ENCODE measurements at places on chromosomes 2 and 18.

GRCh38 chr2:68992933-68993332 is 18.5 kb downstream of the GKN1 start:
- DNase-seq: no peak

- no peak for DNase-seq
Measured at GRCh38 chr2:239589833-239590232, 189.0 kb upstream of the HDAC4 start.

GRCh38 chr2:218856167-218856895 is 3.3 kb upstream of the WNT6 start:
- DNase-seq: no peak

DNA sequence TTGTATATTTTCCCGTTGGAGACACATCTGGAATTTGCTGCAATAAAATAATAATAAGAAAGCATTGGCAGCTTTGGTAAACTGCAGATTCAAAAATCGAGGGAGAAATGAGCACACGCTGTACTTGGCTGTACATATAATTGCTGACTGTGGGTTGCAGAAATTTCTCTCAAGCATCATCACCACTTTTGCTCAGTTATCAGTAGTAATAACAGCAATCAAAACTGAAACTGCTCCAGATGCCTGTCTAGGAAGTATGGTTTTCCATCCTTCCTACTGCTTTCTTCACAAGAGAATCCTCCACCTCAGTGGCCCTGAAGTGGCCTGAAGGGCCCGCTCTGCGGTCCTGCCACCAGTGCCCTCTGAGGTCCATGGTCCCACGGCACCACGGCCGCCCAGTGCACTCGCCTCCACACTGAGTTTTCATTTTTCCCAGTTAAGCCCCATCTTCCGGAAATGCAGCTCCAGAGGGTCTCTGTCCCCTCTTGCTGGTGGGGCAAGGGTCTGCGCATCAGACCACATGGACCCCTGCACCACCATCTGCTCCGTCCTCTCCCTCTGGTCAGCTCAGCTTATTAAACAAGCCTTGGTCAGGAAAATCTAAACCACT is 3.9 kb downstream of the DUSP28 start:
- DNase-seq: no peak

DNA sequence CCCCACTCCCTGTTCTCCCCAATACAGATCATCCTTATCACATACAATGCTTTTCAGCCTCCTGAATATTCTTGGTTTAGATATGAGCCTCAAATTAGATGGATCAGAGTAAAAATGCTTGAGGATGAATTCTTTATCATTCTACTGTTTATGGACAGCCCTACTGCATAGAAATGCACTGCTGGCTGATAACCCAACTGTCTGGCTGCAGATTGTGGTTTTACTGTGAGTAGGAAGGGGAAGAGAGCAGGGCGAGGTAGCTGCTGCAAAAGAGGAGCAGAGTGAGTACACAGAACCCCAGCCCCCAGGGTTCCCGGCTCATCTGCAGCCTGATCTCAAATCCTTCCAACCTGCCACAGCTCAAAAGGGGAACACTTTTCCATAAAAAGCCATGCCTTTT is 29.4 kb upstream of the NCOA1 start:
- DNase-seq: peak; percentile 47

- DNase-seq: no peak
Measured at GRCh38 chr2:223735035-223735640, 102.2 kb downstream of the AP1S3 start.

DNA sequence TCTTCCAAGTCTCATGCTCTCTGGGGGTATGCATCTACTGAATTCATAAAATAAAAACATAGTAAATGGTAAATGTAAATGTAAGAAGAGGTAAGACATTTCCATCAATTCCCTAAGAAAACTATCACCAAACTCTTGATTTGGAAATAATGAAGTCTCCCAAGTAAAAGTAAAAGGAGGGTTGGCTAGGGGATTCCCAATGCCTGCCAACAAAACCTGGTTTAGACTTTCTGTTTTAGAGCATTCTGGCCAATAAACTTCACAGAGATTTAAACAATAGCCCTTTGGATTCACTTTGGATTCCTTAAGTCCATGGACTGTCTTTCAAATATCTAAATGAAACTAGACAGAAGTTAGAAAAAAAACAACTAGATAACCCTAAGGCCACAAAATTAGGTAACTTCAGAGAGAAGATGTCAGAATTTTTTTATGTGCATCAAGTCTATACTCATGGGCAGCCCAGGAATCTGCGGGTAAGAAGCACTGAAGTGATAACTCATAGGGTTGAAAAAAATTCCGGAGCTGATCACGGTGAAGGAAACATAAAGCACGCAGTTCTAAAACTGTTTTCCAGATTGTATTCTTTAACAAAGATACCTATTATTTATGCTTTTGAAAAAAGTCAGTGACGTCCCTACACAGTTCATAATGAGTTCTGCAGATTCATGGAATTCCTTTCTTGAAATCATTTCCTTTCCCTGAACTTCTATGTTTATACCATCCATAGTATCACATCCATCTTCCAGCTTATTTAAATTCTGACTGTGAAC is 263.6 kb downstream of the AFF3 start:
- no peak for DNase-seq

- DNase-seq: no peak
Measured at GRCh38 chr2:134217351-134217750, 36.5 kb upstream of the MGAT5 start.

DNA sequence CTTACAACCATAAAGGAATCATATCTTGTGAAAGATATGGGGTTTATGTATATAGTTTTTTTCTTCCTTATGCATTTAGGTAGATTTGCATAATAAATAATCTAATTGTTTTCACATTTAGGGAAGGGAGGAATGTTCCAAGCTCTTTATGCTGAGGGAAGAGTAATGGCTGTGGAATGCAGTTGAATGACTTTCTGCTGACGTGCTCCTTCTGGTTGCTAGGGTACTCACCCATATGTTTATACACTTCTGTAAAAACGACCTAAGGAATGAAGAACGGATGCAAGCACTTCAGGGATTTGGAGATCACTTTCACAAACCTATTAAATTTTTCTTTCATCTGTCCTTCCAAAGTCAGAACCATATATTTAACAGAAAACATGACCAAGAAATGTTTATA is 29.2 kb upstream of the PPP4R1 start:
- no peak for DNase-seq

- DNase-seq: no peak
Measured at GRCh38 chr2:241188361-241189092, at the start of gene ANO7. ANO7 (plus strand) TSS chr2:241188677; CDS start chr2:241190064, 1,387 bp downstream.

- no peak for DNase-seq
Measured at GRCh38 chr18:33805592-33805991, 227.6 kb downstream of the ASXL3 start.

DNA sequence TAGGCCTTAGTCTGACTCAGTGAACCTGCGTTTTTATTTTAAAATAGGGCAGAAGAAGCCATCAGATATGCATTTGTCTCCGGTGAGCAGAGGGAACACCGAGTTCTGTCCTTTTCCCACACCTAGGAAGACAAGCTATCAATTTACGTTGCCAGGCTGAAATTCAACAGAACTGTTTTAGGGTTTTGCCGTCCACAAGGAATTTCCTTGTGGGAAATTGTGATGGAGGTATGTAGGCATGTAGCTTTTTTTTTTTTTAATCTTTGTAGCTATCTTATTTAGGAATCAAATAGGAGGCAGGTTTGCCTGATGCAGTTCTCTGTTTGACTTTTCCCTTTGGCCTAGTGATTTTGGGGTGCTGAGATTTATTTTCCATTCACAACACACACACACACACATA is 62.0 kb upstream of the ASAP2 start:
- DNase-seq: no peak

DNA sequence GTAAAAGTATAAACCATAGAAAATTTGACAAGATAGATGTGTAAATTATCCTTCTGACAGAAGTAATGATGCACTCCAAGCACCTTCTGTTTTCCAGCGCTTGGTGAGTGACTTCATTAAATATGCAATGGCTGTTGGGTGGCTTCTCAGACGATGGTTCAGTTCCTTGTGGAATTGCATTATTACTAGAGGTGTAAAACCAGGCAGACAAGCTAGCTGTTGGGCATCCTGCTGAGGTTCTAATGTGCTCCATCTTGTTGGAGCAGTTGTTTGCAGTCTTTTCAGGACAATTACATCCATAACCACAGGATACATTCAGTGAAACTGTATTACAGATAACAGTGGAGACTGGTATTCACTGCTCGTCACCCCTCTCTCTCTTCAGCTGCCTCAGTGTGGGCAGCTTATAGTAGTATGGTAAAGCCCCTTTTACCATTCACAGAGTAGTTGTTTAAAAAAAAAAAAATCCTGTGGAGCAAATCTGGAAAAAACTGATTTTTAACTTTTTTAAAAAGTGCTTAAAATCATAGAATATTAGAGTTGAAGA is 143.5 kb downstream of the AGPS start:
- DNase-seq: no peak

GRCh38 chr2:129862668-129863067 is 116.8 kb upstream of the RAB6C start:
- DNase-seq: no peak

- no peak for DNase-seq
Measured at GRCh38 chr2:68251855-68252399, 405 bp downstream of the PPP3R1 start.

GRCh38 chr2:27494284-27494943 is 586 bp downstream of the FNDC4 start:
- DNase-seq: no peak

- DNase-seq: no peak
Measured at GRCh38 chr2:186059096-186059495, 320.5 kb downstream of the FSIP2 start.

DNA sequence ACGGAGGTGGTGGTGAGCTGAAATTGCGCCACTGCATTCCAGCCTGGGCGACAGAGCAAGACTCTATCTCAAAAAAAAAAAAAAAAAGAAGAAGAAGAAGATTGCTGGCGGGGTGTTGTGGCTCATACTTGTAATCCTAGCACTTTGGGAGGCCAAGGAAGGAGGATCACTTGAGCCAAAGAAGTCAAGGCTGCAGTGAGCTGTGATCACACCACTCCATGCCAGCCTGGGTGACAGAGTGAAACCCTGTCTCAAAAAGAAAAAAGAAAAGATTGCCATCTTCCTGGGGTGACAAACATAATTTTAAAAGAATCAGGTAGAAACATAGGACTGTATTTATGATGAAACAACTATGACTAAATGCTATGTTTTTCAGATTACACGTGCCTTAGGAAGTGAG is 55.1 kb upstream of the EML4 start:
- DNase-seq: no peak

DNA sequence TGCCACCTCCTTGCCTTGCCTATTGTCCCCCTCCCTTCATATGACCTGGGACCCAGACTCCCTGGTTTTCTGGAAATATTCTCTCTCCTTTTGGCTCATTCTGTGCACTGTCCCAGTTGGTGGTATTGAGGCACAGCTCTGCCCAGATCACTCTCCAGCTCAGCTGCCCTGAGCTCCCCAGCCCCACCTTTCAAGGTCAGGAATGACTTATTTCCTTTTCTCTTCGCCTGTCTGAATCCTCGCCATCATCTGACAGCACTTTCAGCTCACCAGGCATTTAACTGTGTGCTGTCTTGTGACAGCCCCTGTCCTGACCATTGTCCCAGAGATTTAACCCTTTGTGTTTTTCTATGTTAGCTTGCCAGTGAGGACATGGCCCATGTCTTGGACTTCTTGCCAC is 133.0 kb downstream of the MSH2 start:
- no peak for DNase-seq

DNA sequence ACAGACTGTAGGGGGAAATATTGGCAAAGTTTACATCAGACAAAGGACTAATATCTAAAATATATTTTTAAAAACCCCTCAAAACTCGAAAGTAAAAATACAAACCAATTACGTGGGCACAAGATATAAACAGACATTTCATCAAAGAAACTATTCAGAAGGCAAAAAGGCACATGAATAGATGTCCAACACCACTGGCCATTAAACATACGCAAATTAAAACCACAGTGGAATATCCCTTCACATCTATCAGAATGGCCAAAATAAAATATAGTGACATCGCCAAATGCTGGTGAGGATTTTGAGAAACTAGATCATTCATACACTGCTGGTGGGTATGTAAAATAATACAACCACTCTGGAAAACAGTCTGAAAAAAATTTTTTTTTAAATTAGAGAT is 30.6 kb upstream of the PAPOLG start:
- no peak for DNase-seq

DNA sequence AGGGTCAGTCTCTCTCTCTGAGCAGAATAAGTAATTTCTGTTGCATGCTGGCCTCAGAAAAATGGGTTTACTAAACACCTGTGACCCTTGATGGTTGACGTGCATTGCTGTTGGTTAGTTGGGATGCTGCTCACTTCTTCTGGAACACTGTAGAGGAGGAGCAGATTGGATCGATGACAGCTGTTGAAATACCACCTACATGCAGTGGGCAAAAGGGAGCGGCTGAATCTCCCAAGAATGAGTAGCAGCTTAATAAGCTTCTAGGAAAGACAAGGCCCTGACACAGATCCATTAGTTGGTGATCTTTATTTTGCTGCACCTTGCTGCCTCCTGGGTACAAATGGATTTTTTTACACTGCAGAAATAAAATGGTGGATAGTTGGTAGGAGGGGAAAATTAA is 43.2 kb downstream of the KDM3A start:
- no peak for DNase-seq

DNA sequence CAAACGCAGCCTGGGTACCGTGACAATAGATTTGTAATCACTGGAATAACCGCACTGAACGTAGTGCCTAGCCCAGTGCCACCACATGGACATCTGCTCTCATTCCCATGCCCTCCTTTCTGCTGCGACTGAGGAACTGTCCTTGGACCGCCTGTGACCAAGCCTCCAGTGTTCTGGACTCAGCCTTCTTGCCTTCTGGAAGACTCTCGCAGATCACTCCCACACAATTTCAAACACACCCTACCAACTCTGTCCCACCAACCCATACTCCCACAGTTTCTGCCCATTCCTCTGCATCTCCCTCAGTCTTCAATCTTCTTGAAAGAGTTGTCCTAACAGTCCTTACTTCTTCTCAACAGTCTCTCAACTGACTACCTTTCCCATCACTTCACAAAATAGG is 2.1 kb downstream of the RNF149 start:
- no peak for DNase-seq

- no peak for DNase-seq
Measured at GRCh38 chr2:213229814-213230213, 54.5 kb upstream of the SPAG16 start.

GRCh38 chr2:167388497-167388896 is 500.2 kb downstream of the XIRP2 start:
- DNase-seq: no peak

DNA sequence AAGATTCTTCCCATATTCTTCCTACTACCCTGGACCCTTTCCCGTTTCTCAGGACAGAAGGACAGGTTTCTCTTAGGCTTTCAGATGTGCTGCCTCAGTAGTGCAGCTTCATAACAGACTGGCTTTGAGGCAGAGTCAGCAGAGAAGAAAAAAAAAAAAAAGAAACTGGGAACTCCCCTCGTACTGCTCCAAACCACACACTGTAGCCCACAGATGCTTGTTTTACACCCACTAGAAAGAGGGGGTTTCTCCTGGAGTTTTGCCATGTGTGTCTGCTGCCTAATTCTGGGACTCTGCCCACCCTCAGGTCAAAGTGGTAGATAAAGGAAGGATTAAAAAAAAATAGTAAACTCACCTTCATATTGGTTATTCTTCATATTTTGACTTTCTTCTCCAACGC is 95.9 kb downstream of the NCOA1 start:
- no peak for DNase-seq
